ENCODE measurements at places on chromosomes 11 and 22.

DNA sequence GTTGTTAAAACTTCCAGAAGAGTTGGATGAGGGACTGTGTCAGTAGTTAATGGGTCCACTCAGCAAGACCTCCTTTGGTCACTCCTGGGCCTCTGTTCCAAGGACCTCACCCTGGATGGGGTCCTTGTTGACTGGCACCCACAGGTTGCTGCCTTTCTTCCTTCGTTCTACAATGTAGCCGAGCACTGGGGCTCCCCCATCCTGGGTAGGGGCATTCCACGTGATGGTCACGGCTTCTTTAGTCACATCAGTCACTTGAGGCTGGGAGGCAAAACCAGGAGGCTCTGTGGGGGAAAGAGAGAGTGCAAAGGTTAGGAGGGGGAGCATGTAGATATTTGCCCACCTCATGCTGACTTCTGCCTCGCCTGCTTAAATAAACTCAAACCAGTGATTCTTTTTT, 12.0 kb downstream of the TMEM86A start:
- DNase-seq: no peak

GRCh38 chr22:21032037-21032867, at the start of gene SLC7A4:
SLC7A4 (minus strand) TSS chr22:21032561; CDS start chr22:21031812, 749 bp downstream.
- DNase-seq: no peak

GRCh38 chr22:36303874-36304273, 50.9 kb downstream of the APOL1 start:
- DNase-seq: no peak

DNA sequence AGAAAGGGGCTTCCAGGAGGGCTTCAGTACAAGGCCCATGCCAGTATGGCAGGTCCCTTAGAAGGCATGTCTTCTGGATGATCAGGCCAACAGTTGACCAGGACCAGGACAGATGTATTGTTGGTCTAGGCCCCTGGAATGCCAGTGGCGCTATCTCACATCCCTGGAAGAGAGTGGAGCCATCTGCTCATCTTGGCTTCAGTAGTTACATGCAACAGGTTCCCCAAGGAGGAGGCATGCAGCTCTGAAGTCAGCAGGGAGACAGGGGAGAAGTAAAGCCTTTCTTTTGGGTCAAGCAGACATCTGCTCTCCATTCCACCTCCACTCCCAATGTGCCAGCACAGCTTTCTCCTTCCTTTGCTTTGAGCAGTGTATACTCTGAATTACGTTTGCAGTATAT, 244.1 kb downstream of the KIRREL3 start:
- DNase-seq: no peak

DNA sequence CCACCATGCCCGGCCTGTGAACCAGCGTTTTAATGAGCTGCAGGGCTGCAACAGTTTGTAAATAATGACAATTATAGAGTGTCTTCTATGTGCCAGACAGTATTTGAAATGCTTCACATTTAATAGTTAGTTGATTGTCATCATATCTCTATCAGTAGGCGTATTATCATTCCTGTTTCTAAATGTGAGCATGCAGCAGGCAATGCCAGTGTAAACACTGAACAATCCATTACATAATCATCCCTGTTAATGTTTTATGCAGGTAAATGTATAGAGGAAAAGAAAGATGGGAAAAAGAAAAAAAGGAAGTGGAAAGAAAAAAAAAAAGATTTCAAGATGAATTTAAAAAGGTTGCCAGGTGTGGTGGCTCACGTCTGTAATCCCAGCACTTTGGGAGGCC, 52.3 kb downstream of the ZBTB44 start:
- DNase-seq: no peak

DNA sequence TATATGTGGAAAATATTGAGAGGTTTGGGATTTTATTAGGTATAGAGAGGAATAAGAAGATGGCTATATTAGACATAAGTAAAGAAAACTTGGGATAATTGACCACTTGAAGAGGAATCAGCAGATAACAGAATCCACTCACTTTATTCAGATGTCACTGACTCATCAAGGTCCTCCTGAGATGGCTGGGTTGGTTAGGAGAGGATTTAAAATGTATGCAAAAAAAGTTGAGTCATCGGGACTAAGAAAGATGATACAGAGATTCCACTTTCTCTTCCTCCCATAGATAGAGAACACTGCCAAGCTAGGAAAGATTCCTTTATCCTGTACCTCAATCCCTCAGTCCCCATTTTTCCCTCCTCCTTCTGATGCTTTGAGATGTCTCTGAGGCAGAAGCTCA, at the start of gene OR6A2:
TSS of gene OR6A2 (minus strand) at position 288 of the 400 bp plus-strand sequence. CDS start 3,981 bp downstream, outside the sequence.
- DNase-seq: peak; percentile 67

DNA sequence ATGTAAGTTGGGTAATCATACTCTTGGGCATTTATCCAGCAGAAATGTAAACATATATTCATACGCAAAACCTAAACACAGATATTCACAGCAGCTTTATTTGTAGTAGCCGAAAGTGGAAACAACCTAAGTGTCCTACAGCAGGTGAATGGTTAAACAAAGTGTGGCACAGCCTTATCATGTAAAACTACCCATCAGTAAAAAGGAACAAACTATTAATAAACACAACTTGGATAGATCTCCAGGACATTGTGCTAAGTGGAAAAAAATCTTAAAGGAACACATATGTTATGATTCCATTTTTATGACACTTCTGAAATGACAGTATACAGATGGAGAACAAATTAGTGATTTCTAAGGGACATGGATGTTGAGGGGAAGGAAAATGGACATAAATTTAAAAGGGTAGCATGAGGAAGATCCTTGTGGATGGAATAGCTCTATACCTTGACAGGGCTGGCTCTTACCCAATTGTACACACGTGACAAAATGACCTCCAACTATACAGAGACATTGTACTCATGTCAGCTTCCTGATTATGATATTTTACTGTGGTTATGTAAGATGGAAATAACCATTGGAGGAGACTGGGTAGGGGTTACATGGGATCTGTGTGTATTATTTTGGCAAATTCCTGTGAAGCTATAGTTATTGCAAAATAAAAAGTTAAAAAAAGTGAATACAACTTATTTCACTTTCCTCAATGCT, 15.4 kb downstream of the ANO5 start:
- DNase-seq: no peak

- DNase-seq: peak; percentile 20
Measured at GRCh38 chr11:27171376-27171958, 130.9 kb downstream of the BBOX1 start.

GRCh38 chr11:65112546-65113360, 1.1 kb downstream of the TM7SF2 start:
- no peak for DNase-seq

GRCh38 chr11:93766504-93766903, 17.6 kb upstream of the MED17 start:
- DNase-seq: no peak

DNA sequence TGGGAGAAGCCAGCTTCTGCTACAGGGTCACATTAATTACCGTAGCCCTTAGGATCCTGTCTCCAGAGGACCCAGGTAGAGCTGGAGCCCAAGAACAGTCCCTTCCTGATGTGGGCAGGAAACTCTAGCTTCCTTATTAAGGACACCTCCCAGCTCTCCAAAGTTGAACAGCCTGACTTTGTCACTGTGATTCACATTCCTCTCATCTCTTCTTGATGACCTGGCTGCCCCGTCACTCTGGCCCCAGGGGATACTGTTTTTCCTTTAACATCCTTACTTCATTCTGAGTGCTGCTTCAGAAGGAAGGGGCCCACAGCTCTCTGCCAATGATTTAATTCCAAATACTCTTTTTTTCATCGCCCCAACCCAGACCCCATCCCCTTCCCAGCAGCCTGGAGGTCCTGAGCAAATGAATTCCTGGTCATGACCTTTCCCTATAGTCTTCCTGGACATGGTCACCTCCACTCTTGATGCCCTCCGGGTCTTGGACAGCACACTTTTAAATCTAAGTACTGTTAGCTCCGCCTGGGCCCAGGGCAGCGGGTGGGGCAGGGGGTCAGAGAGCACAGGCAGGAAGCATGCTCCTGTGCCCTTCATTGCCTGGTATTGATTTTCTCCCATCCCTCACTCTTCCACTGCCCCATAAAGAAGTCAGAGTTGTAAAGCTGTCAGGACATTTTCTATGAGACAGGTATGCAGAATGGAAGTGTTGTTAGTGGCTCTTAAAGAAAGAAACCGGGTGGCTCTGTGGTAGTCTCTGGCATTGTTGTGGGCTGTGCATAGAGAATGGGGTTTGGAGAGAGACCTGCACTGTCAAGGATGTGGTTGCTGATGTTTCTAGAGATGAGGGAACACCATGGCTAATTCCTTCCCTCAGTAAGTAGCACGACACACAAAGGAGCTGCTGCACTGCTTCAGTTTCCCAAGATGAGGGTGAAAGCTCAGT, 22.3 kb upstream of the SPON1 start:
- no peak for DNase-seq

- no peak for DNase-seq
Measured at GRCh38 chr11:92423115-92424034, 198.8 kb downstream of the FAT3 start.
